GOT3 (cell line): ENCODE measurements at places on chromosomes 6 and 20.

- no peak for DNase-seq
These were observed 576.4 kb downstream of the HDGFL1 start for GRCh38 chr6:23145781-23146180.

- no peak for DNase-seq
These were observed 9.0 kb downstream of the GSTA3 start for GRCh38 chr6:52900536-52900935.

- DNase-seq = no peak
These were observed 54.6 kb upstream of the POLR1H start for GRCh38 chr6:30006170-30007131.

DNA sequence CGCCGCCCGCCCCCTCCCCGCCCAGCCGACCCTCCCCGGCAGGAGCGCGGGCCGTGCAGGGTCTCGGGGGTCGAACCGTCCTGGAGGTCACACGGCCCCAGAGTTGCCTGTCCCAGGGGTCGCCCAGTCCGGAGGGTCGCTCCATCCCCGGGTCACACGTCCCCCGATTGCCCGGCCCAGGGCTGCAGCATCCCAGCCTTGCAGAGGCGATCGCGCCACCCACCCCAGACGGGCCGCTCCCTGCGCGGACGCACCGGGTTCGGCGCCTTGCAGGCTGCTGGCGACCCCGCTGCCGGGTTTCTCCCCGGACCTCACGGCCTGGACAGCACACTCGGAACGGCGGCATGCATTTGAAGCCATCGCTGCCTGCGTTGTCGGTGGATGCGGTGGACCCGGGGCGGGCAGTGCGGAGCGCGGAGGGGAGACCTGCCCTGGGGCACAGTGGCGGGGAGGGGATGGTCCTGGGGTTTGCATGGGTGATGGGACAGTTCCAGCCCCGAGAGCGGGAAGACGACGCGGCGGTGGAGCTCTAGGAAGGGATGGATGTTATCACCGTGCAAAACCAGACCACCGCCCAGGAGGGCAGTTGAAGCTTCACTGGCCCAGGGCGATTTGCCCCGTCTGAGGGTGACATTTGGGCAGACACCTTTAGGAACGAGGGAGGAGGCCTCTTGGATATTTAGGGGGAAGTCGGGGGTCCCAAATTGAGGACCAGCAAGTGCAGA, 22.7 kb upstream of the FRMD1 start:
- DNase-seq = no peak

- no peak for DNase-seq
These were observed 19.8 kb upstream of the SF3B5 start for GRCh38 chr6:144115219-144115618.

GRCh38 chr6:26318459-26319404, 46.3 kb upstream of the BTN3A2 start:
- no peak for DNase-seq

- DNase-seq = no peak
These were observed 9.9 kb upstream of the HIVEP2 start for GRCh38 chr6:142954844-142955243.
